ENCODE measurements at places on chromosomes 2 and 18.

DNA sequence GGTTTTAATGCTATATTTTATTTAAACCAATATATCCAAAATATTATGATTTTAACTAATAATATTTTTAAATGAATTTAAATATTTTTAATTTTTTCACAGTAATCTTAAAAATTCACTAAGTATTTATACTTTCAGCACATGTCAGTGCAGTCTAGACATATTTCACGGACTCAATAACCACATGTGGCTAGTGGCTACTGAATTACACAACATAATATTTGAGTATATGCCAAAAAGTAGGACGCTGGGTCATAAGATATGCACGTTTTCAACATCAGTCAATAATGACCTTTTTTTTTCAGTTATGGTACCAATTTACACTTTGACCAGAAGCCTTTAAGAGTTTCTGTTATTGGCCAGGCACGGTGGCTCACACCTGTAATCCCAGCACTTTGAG, 117.7 kb downstream of the GFPT1 start:
- DNase-seq: no peak

DNA sequence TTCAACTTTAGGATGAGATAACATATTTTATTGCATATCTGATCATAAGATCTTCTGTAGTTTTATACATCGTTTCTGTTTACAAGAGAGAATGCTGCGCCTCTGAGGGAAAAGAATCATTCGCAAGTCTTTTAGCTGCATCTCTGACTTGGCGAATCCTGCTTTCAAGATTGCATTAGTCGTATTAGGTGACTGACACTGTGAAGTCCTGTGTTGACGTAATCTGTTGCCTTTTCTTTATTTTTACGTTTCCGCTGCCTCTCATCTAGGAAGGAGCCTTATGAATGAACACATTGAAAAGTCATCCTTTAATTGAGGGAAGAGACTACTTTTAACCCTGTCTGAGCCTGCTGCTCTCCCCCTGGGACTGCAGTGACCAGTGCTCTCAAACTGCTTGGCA, 101.5 kb downstream of the LDLRAD4 start:
- DNase-seq: no peak

DNA sequence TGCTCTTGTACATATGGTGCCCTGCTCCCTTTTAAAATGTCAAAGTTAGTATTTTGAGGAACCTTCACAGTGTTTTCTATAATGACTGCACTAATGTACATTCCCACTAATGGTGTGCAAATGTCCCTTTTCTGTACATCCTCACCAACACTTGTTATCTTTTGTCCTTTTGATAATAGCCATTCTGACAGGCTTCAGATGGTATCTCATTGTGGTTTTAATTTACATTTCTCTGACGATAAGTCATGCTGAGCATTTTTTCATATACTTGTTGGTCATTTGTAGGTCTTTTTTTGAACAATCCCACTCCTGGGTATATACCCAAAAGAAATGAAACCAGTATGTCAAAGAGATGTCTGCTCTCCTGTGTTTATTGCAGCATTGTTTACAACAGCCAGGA, 268.3 kb downstream of the FBXO15 start:
- no peak for DNase-seq

DNA sequence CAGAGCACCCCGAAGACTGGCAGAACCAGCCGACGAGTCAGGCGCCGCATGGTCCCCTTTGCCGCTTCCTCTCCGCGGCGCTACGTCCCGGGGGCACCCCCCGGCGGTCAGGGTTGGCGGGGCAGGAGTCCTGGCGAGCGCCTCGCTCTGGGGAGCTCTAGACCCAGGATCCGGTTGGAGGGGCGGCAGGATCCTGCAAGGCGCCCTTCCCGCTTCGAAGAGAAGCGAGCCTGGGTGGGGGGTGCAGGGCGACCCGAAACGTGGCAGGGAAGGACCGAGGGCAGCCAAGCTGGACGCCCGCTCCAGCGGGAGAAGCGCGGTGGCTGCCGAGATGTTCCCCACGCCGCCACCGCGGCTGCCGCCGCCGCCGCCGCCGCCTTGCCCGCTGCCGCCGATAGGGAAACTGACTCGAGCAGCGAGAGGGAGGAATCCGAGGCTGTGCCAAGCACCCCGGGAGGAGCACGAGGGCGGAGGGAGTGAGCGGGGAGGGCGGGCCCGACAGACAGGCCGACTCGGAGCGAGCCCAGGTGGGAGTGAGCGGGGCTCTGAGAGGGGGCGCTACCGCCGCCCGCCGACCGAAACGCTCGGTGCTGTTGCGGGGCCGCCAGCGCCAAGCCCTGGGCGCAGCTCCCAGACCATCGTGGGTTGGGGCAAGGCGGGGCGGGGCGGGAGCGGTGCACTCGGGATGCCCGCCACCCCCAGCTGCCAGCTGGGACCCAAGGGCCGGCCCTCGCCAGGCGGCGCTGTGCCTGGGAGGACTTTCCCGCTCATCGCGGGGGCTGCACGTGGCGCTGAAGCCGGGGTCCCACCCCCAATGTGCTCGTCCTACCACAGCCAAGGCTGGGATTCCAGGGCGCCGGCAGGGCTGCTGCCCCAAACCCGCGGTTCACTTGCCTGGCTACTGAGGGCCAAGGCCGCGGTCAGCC, at the start of gene GALNT14:
Gene GALNT14 (minus strand): TSS at position 404 of the 926 bp plus-strand sequence. CDS start 354 bp downstream, at position 50.
- peak; percentile 4 for DNase-seq

- no peak for DNase-seq
Observed at GRCh38 chr2:167637741-167638140, 609.7 kb downstream of the STK39 start.

GRCh38 chr2:18912225-18912888, 323.0 kb upstream of the NT5C1B start:
- DNase-seq: no peak

DNA sequence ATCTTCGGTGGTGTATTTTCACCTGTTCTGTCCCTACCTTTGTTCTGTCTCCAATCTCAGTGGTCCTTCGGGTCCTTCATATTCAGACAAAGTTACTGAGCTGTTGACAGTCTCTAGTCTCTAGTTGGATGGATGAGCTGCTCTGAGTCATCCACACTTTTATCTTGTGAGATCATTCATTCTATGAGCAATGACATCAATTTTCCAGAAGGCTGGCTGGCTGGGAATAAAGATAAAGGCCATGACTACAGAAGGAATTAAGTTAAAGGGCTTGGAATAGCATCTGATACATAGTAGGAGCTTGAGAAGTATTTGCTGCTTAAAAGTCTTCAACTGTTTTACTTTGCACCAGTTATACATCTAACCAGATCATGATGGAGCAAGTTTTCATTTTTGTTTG, 43.1 kb upstream of the SLC39A10 start:
- DNase-seq: peak; percentile 91

- no peak for DNase-seq
Observed at GRCh38 chr2:127739800-127740199, 38.5 kb downstream of the SFT2D3 start.

DNA sequence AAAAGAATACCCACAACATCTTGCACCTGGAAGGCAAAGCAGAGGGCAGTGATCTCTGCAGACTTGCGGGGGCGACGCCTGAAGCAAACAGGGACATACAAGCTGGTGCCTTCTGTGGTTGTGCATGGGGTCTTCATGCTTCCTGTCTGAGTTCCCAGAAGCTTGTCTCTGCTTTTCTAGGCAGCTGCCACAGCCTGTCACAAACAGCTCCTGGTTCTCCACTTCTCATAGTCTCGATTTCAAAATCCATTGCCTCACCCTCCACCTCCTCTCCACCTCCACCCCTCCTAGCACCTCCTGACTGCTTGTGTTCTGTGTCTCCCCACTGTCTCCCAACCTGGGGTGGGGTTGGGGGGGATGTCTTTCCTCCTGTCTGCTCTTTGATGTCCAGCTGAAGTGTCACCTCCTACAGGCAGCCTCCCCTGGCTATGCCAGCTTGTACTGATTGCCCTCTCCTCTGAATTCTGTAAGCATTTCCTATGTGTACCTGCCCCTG, 1.7 kb upstream of the PROC start:
- DNase-seq: peak; percentile 52

DNA sequence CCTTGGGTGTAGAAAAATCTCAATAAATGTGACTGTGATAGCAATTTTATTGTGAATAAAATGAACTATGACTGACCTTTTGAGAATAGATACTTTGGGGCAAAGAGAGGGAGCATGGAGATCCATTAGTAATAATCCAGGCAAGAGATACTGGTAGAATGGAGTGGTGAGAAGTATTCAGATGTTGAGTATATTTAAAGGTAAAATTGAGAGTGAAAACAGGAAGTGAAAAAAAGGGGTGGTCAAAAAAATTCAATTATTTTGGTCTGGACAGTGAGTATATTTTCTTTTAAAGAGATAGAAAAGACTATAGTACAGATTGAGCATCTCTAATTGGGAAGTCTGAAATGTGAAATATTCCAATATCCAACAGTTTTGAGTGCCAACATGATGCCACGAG, 1515.6 kb upstream of the NXPH2 start:
- no peak for DNase-seq

Data from myocyte (in vitro differentiated cells).